ENCODE measurements at places on chromosomes 4 and X. TPM values are rescaled to one million over a fixed set of nuclear protein-coding genes. Genes with fewer than 3 reads are reported as not detected.

The RFC1 gene
- total RNA-seq, result 87.1 TPM

The TLR2 gene
- total RNA-seq, result 1.4 TPM

The SH3D19 gene
- total RNA-seq, result not detected

DNA sequence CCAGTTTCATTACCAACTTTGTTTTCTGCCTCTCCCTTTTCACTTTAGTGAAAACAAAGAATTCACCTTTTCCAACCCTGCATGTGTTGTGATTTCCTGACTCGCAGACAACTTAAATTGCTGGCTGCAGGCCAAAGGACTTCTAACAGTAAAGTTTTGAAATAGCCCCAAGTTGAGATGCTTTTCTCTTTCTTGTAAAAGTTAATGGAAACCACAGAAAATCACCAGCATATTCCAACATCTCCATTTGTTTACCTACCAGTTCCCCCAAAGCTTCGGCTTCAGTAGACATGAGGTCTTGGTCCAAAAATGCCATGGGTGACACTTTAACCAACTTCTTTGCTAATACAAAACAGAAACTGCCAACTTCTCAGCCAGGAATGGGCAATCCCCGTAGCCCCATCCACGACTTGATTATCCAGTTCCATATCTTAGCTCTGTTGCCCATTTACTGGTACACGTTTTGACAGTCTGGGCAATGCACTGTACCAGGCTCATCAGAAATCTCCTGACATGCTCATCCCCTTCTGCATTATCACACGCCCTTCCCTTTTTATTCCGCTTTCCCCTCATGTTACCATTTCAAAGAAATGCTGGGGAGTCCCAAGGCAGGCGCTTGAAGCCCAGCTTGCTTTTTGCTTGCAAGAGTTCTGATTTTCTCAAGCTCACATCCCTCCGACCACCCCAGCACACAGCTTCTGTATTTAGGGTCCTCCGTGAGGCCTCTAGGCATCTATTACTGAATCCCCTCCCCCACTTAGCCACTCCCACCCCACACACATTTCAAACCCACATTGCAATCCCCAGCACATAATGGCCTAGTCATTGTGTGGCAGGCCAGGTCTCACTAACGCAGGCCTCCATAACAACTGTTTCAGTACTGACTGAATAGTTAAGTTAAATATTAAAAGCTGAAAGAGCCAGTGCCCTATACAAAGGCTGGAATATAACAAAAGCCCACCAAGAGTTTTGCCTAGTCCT is 137.9 kb upstream of the S100G start:
- H3K27me3 ChIP-seq, result no peaks in the 10 kb centered on the region
- H3K27ac ChIP-seq, result no peak overlapping the region
- no peak for DNase-seq
- no peaks in the 10 kb centered on the region for H3K4me1 ChIP-seq

DNA sequence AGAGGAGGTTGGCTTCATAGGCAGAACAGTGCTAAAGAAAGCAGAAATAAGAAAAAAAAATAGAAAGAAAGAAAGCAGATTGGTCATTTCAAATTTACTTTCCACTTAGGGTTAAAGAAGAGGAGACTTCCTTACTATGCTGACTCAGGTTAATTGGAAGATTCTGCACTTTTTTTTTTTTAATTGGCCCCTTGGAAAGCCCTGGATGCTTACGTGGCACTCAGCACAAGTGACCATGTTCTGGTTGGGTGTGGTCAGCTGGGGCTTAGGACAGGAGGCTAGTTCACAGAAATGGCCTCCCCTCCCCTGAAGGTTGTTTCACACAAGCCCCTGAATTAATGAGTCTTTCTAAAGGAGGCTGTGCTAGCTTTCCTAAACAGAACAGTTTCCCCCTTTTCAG is 14.5 kb downstream of the MAGEA9B start:
- no peak overlapping the region for H3K4me3 ChIP-seq
- H3K27ac ChIP-seq, result no peak overlapping the region
- no peak for DNase-seq

The SPP1 gene
- not detected for total RNA-seq

- no peak overlapping the region for H3K27ac ChIP-seq
- H3K4me1 ChIP-seq, result peaks cover 4% of the 10 kb centered on the region
- no peak for DNase-seq
- H3K4me3 ChIP-seq, result no peak overlapping the region
- H3K27me3 ChIP-seq, result no peaks in the 10 kb centered on the region
These were observed 151.9 kb upstream of the PLAC1 start for GRCh38 chrX:134810211-134810610.

GRCh38 chr4:23630110-23630509 is 259.7 kb downstream of the PPARGC1A start:
- H3K4me1 ChIP-seq, result no peaks in the 10 kb centered on the region
- H3K36me3 ChIP-seq, result no peaks in the 10 kb centered on the region
- no peak overlapping the region for H3K27ac ChIP-seq
- DNase-seq, result no peak
- no peaks in the 10 kb centered on the region for H3K27me3 ChIP-seq

DNA sequence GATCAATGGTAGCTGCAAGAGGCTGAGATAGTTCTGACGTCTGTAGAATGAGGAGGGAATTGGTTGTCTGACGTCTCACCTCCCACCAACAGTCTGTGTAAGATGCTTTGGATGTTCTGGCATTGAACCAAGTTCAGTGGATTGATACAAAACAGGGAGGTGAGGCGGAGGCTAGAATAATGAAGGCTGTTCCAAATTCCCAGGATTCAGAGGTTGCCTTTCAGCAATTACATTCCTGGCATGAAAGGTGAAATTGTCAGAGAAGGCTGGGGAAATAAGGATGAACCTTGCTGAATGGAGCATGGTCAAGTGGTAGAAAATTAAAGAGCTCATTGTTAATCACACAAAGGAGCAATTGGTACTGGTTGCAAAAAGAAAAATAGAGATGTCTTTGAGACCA is 241.6 kb downstream of the FBXW7 start:
- no peak overlapping the region for H3K4me3 ChIP-seq
- H3K36me3 ChIP-seq, result no peaks in the 10 kb centered on the region
- no peak for DNase-seq
- no peak overlapping the region for H3K27ac ChIP-seq
- no peaks in the 10 kb centered on the region for H3K27me3 ChIP-seq

DNA sequence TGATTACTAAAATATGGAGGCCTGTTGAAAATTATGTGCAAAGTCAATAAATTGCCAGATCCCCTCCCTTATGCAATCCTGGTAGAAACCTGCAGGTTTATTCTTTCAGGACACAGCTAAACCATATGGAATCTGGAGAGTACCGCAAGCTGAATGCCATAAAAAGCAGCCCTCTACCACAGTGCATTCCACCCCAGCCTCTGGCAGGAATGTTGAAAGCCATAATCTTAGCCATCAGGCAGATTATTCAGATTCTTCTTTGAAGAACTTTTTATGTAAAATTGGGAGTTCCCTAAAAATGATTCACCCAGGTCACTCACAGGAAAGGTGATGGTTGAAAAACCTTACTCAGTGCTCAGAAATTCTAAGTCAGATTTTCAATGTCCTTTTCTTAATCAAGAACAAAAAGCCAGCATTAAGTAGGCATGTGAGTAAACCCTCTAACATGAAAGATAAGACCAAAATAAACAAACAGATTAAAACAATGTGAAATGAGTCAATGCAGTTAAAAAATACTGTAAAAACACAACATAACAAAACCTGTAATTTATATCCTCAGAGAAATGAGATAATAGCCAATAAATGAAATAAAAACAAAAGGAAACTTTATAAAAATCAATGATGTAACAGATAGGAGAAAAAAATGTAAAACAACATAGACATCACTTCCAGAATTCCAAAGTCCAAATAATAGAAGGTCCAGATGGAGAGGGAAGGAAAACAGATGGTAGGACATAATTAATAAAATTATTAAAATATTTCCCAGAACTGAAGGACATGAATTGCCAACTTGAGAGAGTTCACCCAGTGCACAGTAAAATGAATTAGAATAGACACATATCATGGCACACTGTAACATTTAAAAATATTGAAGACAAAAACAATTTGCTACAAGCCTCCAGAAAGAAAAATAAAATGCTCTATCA is 226.9 kb downstream of the FSTL5 start:
- no peak for DNase-seq
- no peaks in the 10 kb centered on the region for H3K4me1 ChIP-seq
- no peak overlapping the region for H3K27ac ChIP-seq
- H3K4me3 ChIP-seq, result no peak overlapping the region

GRCh38 chr4:174828845-174829701 is at the start of gene GLRA3:
TSS of gene GLRA3 (minus strand) at chr4:174829247. CDS start at chr4:174828811, 436 bp downstream.
- H3K27ac ChIP-seq, result no peak within 1 kb of the TSS
- no peak for DNase-seq
- H3K4me3 ChIP-seq, result no peak within 1 kb of the TSS
- H3K27me3 ChIP-seq, result no peaks in the 10 kb centered on the region
- no peaks in the 10 kb centered on the region for H3K4me1 ChIP-seq

The SH3RF1 gene
- 0.69 TPM for total RNA-seq

DNA sequence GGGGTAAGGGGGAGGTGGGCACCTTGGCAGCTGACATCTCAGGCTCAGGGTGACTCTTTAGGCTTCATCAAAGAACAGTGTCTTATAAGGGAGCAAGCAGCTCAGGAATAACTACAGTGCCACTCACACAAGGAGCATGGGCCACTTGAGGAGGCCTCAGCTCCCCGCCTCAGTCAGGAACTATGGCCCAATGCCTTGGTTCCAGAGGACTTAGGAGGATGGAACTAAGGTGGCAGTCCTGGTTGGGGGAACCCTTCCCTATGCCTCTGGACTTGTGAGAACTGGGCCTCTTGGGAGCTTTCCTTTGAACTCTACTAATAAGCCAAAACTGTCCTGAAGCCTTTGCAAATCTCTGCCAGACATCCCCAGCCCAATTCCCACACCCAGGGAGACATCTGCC is 160.6 kb downstream of the EFNB1 start:
- H3K36me3 ChIP-seq, result no peaks in the 10 kb centered on the region
- no peak overlapping the region for H3K27ac ChIP-seq
- no peaks in the 10 kb centered on the region for H3K27me3 ChIP-seq
- H3K4me3 ChIP-seq, result no peak overlapping the region

DNA sequence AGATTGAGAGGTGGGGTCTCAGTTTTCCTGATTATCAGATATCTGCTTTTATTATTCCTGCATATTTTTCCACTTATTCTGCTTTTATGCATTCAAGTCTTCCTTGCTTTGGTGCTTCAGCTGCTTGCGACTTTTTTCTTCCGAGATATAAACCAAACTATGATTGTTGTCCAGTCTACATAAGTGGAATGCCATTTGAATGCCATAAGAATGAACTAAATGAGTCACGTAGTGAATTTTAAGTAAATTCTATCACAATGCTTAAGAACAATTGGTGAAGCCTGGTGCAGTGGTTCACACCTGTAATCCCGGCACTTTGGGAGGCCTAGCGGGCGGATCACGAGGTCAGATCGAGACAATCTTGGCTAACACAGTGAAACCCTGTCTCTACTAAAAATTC is 189.1 kb downstream of the PCDH18 start:
- no peak overlapping the region for H3K4me3 ChIP-seq
- no peak overlapping the region for H3K27ac ChIP-seq
- no peak for DNase-seq
- H3K27me3 ChIP-seq, result no peaks in the 10 kb centered on the region

DNA sequence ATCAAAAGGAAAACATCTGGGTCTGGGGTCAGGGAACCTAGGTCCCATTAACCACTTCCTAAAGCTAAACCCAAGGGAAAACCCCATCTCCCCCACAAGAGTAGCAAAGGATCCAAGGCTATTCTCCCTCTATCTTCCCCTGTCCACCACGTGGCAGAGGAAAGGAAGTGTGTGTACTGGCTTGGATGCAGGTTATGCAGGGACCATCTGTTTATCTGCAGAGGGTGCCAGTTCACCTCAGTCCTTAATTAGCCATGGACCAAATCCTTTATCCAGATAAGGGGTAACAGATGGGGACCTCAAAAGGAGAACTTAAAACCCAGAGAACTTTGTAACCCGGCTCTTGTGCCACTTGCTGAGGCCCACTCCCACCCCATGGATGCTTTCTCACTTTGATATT is 135.3 kb downstream of the ZNF518B start:
- no peaks in the 10 kb centered on the region for H3K4me1 ChIP-seq
- no peaks in the 10 kb centered on the region for H3K27me3 ChIP-seq
- DNase-seq, result no peak
- H3K36me3 ChIP-seq, result no peaks in the 10 kb centered on the region
- H3K27ac ChIP-seq, result no peak overlapping the region

The F8A2 gene
- not detected for total RNA-seq

- no peak overlapping the region for H3K27ac ChIP-seq
- no peak for DNase-seq
These were observed 17.0 kb upstream of the TMEM144 start for GRCh38 chr4:158193171-158193749.

DNA sequence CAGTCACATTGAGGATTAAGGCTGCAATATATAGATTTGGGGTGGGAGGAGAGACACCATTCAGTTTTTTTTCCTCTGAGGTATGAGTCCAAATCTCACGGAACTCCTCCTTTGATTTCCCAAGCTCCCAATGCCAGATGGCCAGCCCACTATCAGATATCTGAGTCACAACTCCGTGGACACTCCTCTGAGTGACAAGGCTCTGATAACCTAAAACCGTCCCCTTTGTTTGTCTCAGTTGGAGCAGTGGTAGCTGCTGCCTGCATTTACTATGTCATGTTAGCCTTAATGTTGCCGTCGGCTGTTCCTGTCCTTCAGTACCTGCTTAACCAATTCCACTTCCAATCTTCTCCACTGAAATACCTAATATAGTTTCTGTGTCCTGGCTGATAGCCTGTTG is 107.3 kb downstream of the DTHD1 start:
- no peaks in the 10 kb centered on the region for H3K36me3 ChIP-seq
- H3K4me3 ChIP-seq, result no peak overlapping the region
- H3K27ac ChIP-seq, result no peak overlapping the region
- peaks cover 24% of the 10 kb centered on the region for H3K4me1 ChIP-seq

All from CD4-positive, CD25-positive, alpha-beta regulatory T cell (primary cell).